Inflammatory macrophage (primary cell): ENCODE measurements at places on chromosomes 11 and 22.

DNA sequence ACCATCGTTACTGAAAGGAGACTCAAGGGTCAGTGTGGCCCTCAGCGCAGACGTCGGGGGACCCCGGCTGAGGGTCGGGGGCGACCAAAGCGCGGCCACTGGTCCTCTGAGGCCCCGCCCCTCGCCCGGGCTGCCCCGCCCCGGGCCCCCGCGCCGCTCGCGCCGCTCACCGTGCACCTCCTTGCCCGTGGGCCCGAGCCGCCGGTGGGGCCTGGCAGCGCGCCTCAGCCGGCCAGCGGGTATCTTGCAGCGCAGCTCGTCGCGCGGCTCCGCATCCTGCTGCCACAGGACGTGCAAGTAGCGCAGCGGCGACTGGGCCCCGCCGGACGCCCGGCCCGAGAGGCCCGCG, 419 bp downstream of the ANKRD54 start:
- no peak for DNase-seq

- DNase-seq: no peak
These were observed 1182.7 kb downstream of the BRD1 start for GRCh38 chr22:48644997-48645396.

DNA sequence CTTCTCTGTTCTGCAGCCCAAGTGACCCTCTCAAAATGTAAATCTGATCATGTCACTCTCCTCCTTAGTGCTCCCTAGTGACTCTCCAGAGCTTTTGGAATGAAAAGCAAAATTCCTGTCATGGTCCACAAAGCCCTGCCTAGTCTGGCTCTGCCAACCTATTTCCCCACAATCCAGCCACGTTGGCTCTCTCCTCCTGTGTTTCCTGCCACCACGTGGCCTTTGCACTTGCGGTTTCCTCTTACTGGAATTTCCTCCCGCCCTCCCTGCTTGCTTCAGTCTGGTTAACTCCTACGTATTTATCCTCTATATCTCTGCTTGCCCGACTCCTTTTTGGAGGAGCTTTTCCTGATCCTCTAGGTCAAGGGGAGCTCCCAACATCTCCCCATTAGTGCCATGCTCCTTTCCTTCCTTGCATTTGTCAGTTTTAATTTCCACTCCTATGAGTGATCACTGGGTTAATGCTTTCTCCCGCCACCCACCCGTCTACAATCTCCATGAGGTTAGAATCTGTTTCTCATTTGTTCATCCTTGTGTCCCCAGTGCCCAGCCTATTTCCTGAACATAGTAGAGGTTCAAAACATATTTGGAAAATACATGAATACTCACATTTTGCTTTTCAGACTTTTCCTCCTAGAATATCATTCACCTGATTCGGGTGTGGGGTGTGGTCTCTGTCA, 11.5 kb downstream of the NNMT start:
- peak; percentile 31 for DNase-seq

- no peak for DNase-seq
These were observed 173.2 kb downstream of the KIF18A start for GRCh38 chr11:27934830-27935145.

- no peak for DNase-seq
These were observed 1458.6 kb upstream of the TENM4 start for GRCh38 chr11:80899381-80899780.
